ENCODE measurements at places on chromosomes 3 and 15. TPM values are rescaled to one million over a fixed set of nuclear protein-coding genes. Genes with fewer than 3 reads are reported as not detected.

DNA sequence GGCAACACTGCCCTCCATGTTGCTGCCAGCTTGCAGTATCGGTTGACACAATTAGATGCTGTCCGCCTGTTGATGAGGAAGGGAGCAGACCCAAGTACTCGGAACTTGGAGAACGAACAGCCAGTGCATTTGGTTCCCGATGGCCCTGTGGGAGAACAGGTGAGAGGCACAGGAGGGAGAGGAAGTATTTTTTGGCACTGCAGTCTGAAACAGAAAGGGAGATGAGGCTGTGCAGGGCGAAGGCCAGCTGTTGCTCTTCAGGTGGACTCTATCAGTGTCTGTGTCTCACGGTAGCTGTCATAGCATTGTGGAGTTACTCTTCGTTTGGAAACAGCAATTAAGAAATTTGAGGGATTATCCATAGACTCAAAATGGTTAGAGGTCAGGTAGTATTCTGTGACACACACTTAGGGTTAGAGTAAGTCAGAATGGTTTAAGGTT lies 8.0 kb downstream of the NFKBIZ start:
- DNase-seq = no peak

DNA sequence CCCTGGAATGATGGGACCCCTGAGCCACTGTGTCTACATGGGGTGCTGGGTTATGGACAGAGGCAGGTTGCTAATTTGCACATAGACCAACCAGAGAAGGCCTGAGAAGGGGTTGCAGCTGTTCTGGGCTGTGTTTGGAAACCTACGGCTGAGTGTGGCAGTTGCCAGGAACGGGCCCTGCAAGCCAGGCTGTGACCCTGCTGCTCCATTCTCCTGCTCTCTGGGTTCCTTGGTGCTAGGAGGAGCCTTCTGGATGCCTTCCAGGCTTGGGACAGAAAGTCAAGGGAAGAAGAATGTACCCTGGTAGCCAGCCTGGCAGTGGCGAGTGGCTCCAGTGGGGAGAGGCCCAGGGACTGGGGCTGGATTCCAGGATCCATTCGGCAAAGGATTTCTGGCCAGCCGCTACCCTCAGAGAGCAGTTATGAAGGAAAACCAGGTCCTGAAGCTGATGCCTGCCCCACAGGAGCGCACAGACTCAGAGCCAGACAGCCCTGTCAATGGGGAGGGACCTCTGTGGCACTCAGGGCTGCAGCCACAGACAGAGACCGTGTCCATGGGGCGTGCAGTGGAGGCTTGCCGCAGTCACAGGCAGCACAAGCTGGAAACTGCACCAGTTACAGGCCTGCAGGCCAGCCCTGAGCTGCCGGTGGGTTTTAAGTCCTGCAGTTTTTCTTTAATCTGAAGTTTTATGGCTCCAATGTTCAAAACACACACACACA lies 55.1 kb upstream of the ACAD9 start:
- no peak for DNase-seq

DNA sequence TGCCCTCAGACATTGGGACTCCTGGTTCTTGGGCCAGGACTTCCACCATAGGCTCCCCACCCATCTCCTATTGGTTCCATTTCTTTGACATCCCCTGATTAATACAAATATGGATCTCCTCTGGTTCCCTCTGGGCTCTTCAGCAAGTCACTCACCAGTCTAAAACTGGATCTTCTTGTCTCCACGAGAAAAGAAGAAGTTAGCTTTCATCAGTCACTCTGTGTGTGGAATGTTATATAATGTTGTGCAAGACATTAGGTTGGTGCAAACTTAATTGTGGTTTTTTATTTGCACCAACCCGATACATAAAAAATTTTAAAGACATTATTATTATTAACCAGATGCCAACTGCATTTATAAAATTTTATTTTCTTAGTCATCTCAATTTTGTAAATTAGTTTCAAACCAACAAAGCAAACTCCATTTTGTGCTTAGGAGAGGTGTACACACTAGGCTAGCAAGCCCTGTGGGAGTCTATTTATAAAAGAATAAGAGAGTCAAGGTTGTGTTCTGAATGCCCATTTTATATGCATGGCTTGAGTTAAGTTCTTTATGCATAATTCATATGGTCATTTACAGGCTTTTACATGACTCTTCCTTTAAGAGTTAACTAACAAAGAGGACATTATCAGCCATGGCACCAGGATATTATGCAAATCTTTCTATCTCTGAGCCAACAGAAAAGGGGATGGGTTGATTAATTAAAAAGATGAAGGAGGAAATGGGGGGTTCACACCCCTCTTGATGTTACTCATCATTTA lies 35.1 kb upstream of the IL12A start:
- no peak for DNase-seq

GRCh38 chr15:80587816-80588456 lies 107.2 kb upstream of the ABHD17C start:
- no peak for DNase-seq

- DNase-seq = peak; percentile 14
These were observed 36.3 kb upstream of the TMC3 start for GRCh38 chr15:81410318-81410753.

DNA sequence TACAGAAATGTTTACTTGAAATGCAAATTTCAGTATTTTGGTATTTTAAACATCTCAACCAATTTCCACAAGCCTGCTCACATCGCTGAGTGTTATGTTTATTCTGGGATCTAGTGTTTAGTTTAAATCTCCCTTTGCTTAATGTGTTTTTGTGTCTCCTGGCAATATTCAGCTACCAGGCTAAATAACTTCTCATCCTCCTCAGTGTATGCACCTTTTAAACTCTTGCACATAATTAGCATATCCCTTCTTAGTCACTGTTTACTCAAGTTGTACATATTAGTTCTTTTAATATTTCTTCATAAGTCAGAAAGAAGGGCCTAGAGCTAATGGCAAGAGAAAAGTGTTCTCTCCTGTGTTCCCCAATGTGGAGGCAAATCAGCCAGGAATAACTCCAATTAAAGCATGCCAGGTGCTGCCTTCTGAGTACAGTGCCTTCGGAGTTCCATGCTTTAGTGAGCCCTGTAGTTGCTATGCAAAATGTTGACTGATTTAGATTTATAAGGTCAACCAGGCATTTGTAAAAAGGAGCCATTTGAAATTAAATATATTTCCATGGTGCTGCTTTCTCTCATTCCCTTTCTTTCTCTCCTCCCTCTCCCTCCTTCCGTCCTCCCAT lies 234.3 kb downstream of the GAP43 start:
- no peak for DNase-seq

DNA sequence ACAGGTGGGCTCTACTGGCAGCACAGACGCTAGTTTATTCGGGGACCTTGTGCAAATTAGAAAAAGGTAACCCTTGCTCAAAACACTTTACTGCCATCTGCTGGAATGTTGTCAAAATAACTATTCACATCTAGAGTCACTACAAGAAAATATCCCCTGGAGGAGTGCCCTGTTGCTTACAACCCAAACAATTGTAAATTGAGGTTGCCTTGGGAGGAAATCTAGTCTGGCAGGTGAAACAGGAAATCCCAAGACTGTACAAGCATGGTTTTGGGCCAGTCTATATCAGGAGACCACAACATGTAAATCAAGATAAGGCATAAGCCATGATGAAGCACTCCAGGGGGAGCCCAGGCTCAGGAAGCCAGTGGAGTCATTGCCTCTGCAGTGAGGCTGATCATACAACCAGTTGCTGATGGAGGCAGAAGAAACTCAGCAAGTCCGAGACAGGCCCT lies 136.8 kb upstream of the ACP3 start:
- DNase-seq = no peak

- DNase-seq = no peak
These were observed 17.5 kb upstream of the PPIB start for GRCh38 chr15:64180235-64180824.

- DNase-seq = no peak
These were observed 3.3 kb upstream of the DCP1A start for GRCh38 chr3:53350652-53351051.

DNA sequence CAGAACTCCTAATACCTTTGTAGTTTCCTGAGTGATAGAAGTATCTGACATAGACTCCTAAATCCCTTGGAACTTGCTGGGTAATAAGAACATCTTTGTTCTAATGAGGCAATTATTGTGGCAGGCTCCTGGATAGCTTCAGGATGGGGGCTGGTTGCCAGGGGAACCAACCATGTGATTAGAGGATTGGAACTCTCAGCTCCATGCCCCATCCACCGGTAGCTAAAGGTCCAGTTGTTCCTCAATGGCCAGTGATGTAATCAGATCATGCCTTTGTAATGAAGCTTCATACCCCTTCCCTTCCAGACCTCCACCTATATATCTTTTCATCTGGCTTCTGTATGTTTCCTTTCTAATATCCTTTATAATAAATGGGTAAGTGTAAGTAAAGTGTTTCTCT lies 221.2 kb upstream of the ALCAM start:
- no peak for DNase-seq

DNA sequence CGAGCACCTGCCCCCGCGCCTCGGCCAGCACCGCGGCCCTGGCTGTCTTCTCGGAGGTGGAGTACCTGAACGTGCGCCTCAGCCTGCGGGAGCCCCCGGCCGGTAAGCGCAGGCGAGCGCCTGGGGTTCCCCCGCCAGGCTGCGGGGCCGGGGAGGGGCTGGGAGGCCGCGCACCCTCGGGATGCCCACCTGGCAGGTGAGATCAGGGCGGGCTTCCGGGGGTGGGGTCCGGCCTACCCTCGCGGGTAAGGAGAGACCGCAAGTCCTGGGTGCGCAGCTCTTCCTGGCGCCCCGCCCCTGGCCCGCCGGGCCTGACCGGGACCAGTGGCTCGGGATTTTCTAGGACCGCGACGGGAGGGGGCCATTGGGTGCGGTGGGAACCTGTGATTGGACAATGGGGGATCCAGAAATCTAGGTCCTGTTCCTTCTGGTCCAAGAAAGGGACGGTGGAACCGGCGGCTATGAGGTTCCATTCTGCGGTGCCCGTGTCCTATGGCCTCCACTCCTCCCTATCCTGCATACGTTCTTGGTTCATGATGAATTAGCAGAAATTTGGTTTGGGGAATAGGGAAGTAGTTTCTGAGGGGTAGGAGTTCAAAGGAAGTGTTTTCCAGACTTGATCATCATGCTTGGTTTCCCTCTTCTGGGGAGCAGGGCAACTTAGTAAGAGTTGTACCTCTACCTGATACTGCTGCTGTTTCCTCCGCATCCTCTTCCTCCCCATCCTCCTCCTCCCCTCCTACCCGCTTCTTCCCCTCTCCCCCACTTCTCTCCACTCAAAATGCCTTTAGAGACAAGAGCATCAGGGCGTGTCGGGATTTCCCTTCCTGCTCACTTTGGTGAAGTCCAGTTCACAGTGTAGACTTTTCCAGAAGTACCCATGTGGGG lies 808 bp downstream of the ARRDC4 start:
- no peak for DNase-seq

The KCNMB3 gene
- total RNA-seq = 1.3 TPM

The SEMA3F gene
- total RNA-seq = 0.35 TPM

DNA sequence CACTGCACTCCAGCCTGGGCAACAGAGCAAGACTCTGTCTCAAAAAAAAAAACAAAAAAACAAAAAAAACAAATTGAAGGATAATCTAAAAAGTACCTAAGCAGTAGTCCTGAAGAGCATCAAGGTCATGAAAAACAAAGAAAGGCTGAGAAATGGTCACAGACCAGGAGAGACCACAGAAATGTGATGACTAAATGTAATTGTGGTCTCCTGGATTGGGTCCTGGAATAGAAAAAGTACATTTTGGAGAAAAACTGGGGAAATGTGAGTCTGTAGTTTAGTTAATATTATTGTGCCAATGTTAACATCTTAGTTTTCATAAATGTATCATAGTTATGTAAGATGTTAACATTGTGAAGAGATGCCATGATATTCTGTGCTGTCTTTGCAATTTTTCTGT lies 267.5 kb upstream of the NR2E3 start:
- DNase-seq = no peak

GRCh38 chr3:186520957-186521842 lies 23.0 kb downstream of the CRYGS start:
- no peak for DNase-seq

The SATB1 gene
- total RNA-seq = 204 TPM

The ZNF620 gene
- 2.0 TPM for total RNA-seq

The ADAMTS7 gene
- not detected for total RNA-seq

DNA sequence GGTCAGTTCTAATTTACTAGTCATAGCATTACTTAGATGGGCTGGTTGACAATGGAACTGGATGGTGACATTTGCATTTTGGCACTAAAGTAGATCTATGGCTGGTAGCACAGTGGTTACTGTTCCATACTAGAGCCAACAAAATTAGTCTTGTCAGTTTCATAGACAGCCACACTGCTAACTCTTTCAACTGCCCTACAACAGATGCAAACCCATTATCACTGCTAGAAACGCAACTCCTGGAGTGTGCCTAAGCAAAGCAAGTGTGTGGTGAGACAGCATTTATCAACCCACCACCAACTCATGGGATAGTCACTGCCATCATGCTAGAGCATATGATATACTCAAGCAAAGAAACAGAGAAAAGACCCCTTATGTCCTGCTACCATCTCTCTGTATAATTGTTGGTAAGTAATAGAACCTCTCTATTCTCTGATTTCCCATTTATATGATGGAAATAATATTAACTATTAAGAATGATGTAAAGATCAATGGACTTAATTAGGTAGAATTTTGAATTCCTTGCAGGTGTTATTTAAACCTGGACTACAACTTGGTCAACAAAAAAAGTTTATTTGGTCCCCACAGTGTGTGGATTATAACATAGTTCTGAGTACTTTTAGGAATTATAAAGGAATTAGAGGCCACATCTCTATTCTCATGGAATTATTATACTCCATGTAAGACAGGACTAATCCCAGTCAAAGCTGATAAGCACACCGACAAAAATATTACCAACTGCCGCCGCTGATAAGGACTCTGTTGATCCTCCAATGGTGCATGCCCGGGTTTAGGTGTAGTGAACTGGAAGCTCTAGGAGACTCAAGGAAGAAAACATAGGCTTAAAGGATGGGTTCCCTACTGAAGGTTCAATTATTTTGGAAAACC lies 19.9 kb upstream of the ABHD5 start:
- no peak for DNase-seq

The ROBO2 gene
- not detected for total RNA-seq

Data from T-cell (primary cell).